ENCODE measurements at places on chromosomes 1 and 21. TPM values are rescaled to one million over a fixed set of nuclear protein-coding genes. Genes with fewer than 3 reads are reported as not detected.

- no peaks in the 10 kb centered on the region for H3K36me3 ChIP-seq
- DNase-seq: no peak
- no peaks in the 10 kb centered on the region for H3K4me1 ChIP-seq
- no peaks in the 10 kb centered on the region for H3K27me3 ChIP-seq
- H3K27ac ChIP-seq: no peak overlapping the region
Measured at GRCh38 chr1:183569801-183570200, 20.5 kb downstream of the NCF2 start.

DNA sequence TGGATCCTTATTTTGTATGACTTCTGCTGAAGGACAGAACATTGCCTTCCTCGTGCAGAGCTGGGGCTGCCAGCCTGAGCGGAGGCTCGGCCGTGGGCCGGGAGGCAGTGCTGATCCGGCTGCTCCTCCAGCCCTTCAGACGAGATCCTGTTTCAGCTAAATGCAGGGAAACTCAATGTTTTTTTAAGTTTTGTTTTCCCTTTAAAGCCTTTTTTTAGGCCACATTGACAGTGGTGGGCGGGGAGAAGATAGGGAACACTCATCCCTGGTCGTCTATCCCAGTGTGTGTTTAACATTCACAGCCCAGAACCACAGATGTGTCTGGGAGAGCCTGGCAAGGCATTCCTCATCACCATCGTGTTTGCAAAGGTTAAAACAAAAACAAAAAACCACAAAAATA is 27.5 kb upstream of the KDM4A start:
- H3K36me3 ChIP-seq: peaks cover 6% of the 10 kb centered on the region
- no peak overlapping the region for H3K4me3 ChIP-seq
- H3K4me1 ChIP-seq: no peaks in the 10 kb centered on the region

GRCh38 chr1:55060133-55060999 is 21.0 kb downstream of the PCSK9 start:
- peak; percentile 45 for DNase-seq
- no peaks in the 10 kb centered on the region for H3K4me1 ChIP-seq
- no peaks in the 10 kb centered on the region for H3K36me3 ChIP-seq
- H3K4me3 ChIP-seq: no peak overlapping the region
- H3K27ac ChIP-seq: no peak overlapping the region

DNA sequence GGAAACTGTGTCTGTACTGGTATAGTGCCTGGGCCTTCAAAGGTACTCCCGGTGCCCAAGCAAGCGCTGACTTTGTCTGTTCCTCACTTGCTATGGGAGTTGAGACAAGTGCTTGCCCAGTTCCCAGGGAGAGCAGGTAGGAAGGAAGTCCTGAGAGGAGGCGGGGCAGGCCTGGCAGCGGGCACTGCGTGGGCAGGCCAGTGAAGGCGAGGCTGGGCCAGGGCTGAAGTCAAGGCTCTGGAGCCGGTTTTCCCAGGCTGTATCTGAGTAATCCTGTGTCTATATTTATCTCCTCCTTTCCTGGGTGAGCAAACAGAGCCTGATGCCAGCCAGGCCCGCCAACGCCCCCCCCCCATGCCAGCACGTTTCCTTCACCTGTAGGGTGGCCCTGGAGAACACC is 15.9 kb upstream of the EDN2 start:
- no peak overlapping the region for H3K4me3 ChIP-seq
- no peaks in the 10 kb centered on the region for H3K27me3 ChIP-seq
- H3K27ac ChIP-seq: peak overlapping the region; percentile 83
- DNase-seq: peak; percentile 89
- peaks cover 10% of the 10 kb centered on the region for H3K4me1 ChIP-seq
- no peaks in the 10 kb centered on the region for H3K36me3 ChIP-seq

GRCh38 chr1:11725616-11726015 is 10.3 kb upstream of the AGTRAP start:
- DNase-seq: no peak
- no peak overlapping the region for H3K4me3 ChIP-seq
- H3K27me3 ChIP-seq: no peaks in the 10 kb centered on the region
- H3K4me1 ChIP-seq: no peaks in the 10 kb centered on the region
- H3K36me3 ChIP-seq: no peaks in the 10 kb centered on the region

DNA sequence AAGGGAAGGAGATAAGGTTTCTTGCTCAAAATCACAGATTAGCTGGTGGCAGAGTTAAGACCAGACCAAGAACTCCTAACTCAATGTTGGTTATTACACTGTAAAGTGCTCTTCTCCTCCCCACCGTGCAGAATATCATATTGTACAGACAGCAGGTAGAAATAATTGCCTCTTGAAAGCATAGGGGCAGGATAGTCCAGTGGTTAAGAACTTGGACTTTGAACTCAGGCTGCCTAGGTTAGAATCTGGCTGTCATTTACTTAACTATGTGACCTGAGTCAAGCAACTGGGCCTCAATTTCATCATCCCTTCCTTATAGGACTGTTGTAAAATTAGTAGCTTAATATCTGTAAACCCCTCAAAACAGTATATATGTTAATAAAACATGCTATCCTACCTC is 114.9 kb upstream of the HIVEP3 start:
- H3K36me3 ChIP-seq: no peaks in the 10 kb centered on the region
- no peaks in the 10 kb centered on the region for H3K4me1 ChIP-seq
- H3K27me3 ChIP-seq: no peaks in the 10 kb centered on the region
- no peak overlapping the region for H3K4me3 ChIP-seq
- H3K27ac ChIP-seq: no peak overlapping the region
- DNase-seq: no peak

GRCh38 chr1:201945157-201945556 is 1.2 kb downstream of the LMOD1 start:
- H3K4me3 ChIP-seq: peak overlapping the region; percentile 55
- no peaks in the 10 kb centered on the region for H3K4me1 ChIP-seq
- no peak for DNase-seq
- no peaks in the 10 kb centered on the region for H3K27me3 ChIP-seq

Gene LRRC3
- 2.0 TPM for total RNA-seq
